ENCODE measurements at places on chromosomes 1 and 21.

GRCh38 chr1:47780469-47780995 lies 216.7 kb downstream of the TRABD2B start:
- DNase-seq = no peak

DNA sequence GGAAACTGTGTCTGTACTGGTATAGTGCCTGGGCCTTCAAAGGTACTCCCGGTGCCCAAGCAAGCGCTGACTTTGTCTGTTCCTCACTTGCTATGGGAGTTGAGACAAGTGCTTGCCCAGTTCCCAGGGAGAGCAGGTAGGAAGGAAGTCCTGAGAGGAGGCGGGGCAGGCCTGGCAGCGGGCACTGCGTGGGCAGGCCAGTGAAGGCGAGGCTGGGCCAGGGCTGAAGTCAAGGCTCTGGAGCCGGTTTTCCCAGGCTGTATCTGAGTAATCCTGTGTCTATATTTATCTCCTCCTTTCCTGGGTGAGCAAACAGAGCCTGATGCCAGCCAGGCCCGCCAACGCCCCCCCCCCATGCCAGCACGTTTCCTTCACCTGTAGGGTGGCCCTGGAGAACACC lies 15.9 kb upstream of the EDN2 start:
- DNase-seq = no peak

DNA sequence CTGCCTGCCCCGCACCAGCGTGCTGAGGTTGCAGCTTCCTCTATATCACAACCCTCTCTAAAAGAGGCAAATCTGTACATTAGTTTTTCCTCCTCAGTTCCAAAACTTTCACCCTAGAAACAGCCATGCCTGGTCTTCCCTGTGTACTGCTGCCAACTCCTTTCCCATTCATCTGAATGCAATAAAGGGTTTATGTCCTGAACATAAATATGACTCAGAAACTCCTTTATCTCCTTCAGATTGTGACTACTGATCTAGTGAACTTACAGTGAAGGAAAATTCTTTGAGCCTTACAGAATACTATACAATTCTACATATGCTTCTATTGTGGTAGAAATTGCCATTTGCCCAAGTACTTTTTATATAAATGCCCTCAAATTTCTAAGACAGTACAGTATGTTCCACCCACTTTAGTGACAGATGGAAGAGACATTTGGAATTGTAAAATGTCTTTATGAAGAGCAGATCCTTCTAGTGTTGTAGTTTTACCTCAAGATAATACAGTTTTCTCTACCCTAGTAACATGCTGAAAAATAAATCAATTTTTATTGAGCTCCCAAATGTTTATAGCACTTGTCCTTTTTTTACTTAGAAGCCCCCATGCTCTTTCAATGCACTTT lies 345.1 kb upstream of the SNX7 start:
- DNase-seq = no peak

DNA sequence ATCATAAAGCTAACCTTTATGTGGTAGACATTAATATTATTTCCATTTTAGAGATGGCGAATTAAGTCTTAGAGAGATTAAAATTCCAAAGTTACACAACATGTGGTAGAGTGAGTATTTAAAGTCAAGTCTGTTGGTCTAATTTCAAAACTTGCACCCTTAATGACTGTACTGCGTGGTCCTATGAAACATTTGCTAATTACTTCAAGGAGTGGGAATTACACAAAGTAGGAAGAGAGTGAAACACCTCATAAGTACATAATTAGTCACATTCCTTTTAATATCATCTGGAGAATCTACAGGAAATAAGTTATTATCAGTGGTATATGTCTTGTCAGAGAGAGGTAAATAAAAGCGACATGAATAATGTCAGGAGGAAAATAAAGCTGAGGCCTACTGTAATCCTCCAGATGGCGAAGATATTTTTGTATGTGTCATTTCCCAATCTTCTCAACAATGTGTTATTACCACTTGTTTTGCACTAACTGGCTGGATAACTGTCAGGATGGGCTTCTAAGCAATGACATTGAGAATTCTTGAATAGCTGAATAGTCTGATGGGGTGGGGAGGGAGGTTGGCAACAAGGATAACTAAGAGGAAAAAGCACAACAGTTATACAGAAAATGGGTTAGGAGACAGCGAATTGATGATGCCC lies 95.5 kb downstream of the TNFSF18 start:
- DNase-seq = no peak

DNA sequence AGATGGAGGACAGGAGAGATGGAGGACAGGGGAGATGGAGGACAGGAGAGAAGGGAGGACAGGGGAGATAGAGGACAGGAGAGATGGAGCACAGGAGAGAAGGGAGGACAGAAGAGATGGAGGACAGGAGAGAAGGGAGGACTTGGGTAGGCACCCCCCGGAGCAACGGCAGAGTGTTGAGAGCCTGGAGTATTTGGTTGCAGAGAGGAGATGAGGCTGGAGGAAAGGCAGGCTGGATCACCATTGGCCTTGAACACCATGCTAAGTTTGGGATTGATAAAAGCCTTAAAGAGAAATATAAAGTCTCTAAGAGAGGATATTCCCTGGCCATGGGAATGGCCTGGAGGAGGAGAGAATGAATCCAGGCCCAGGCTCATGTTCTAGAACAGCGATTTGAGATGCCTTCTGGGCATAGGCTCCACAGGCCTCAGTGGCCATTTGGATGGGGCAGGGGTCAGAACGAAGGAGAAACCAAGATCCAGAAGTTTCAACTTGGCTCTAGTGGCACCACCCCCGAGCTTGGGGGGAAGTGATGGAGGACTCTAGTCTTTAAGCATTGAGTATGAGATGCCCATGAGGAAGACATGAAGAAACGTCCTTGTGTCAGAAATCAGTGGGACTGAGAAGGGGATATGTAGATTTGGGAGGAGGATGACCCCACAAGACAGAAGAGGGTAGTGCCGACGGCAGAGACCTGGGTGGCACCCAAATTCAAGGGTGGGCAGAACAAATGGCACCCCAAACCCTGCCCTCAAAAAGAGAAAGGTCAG lies 47.9 kb upstream of the EDN2 start:
- no peak for DNase-seq

Measured in activated naive CD4-positive, alpha-beta T cell (primary cell).